ENCODE measurements at places on chromosomes 11 and 22.

DNA sequence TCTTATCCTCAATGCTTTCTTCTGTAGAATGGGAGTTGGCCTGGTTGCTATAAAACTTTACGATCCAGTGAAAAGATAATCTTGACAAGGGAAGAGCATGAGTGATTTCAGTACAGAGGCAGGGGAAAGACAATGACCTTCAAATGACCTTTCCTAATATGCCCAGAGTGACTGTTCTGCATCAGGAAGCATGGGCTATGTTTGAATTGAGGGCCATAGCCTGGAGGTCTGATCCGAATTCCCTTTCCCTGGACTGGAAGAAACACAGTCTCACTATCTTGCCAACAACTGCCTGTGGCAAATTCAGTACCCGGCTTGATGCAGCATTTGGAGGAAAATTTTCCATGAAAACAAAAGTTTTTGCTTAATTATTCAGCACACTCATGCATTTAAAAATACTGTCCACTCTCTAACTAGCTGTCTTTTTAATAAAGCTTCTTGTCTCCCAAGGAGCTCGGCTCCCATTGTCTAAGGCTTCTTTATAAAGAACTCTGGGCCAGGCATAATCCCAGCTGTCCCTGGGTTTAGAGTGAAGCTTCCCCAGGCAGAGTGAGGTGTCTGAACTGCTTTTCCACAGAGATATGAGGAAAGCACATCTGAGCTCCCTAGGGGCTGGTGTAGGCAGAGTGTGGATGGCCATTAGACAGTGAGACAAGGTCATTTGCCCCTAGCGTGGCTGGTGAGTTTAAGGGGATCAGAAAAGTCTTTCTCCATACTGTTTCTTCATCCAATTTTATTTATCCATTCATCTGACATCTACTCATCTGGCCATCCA is 132.7 kb upstream of the CADM1 start:
- no peak for DNase-seq

DNA sequence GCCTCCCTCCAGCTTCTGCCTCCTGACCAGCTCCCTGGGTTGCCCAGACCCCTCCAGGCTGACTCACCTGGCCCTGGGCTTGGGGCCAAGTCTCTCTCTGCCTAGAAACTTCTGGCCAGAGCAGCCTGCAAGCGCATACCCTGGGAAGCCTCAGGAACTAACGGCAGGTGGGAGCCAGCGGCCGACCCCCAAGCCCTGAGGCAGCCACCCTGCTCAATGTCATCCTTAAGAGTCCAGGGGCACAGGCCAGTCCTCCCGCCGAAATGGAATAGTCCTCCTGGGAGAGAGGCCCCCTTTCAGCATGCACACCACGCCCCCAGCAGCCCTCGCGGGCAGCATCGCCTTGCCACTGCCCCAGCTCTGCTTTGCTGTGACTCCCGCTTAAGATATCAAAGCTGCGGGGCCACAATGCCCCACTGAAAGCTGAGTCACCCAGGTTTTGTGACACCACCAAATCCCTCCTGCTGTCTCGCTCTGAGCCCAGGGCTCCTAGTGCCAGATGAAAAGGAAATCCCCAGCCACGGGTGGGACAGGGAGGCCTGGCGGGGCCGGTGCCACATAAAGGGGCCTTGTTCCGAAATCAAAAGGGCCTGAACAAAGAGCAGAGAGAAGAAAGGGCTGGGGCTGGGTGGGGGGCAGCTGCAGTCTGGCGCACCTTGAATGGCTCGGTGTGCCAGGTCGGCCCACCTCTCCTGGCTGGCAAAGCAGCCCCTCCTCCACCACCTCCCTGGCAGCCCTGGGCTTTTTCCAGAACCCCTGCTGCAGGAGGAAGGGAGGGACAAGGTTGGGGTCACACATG is 21.4 kb upstream of the FGF3 start:
- DNase-seq, result no peak

DNA sequence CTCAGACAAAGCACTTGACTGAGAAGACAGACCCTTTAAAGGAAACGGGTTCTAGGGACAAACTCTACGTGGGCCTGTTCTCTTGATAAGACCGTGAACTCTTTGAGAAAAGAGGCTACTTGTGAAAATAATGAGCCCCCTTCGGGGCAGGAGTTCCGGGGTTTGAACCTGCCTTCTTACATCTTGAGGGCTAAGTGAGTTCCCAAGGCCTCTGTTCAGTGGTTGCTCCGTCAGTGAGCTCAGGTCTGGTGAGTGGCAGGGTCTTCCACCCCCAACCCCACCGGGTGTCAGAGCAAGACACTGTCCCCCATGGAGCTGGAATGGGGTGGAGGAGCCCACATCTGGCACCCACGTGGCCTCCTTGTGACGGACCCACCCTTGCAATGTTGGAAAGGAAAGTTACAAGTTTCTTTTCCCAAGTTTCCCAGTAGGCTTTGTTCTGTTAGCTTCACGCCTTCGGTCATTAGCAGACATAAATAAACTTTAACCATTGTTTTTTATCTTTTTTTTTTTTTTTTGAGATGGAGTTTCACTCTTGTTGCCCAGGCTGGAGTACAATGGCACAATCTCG is 6.3 kb upstream of the SAMM50 start:
- no peak for DNase-seq

- no peak for DNase-seq
These were observed 54.2 kb downstream of the IRAG1 start for GRCh38 chr11:10639350-10639749.

- no peak for DNase-seq
These were observed 24.6 kb upstream of the GRAMD4 start for GRCh38 chr22:46595545-46595944.

DNA sequence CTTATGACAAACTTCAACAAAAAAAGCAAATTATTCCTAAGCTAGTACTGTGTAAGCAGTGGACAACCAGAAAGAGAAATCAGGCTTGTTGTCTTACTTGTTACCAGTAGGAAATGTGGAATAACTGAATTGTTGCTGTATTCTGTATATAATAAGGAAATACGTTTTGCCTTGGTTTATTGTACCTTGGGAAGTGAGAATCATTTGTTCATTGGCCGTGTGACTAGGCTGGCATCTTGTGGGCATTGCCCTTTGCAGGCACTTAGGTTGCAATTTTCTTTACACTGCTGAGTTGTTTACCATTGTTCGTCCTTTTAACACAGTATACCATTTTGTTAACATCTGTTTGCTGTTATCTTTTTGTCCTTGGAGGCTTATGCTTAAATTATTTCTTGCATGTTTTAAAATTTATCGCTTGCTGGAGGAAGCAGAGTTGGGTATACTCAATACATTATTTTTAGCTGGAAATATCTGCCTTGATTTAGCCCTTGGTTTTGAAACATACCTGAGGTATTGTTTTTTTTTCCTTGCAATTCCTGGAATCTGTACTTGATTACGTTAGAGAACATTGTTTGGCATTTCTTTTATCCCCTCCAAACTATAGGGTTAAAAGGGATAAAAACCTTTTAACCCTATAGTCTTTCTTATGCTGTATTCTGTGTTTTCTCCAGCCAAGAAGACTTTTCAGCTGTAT is 109.3 kb downstream of the DDX10 start:
- no peak for DNase-seq

GRCh38 chr11:22433094-22433455 is 94.9 kb downstream of the SLC17A6 start:
- DNase-seq, result no peak

DNA sequence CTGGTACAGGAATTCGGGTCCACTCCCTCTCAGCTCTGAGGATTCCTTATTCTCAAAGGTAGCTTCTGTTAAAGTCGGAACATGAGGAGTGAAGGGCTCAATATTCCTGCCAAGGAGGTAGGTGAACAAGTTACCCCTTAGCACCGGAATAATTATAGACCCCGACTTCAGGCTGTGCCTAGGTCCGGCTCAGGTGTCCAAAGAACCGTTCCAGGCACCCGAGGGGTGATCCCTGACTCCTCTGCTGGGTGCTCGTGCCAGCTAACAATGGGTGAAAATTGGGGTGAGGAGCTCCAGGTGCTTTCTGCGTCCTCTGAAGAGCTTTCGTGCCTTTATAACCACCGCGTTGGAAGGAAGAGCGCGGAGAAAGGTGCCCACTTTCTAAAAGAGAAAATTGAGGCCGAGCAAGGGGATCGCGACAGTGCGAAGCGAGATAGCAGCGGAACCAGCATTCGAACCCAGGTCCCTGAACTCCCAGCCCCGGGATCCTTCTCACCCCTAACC is 393 bp downstream of the CYB561A3 start:
- no peak for DNase-seq

DNA sequence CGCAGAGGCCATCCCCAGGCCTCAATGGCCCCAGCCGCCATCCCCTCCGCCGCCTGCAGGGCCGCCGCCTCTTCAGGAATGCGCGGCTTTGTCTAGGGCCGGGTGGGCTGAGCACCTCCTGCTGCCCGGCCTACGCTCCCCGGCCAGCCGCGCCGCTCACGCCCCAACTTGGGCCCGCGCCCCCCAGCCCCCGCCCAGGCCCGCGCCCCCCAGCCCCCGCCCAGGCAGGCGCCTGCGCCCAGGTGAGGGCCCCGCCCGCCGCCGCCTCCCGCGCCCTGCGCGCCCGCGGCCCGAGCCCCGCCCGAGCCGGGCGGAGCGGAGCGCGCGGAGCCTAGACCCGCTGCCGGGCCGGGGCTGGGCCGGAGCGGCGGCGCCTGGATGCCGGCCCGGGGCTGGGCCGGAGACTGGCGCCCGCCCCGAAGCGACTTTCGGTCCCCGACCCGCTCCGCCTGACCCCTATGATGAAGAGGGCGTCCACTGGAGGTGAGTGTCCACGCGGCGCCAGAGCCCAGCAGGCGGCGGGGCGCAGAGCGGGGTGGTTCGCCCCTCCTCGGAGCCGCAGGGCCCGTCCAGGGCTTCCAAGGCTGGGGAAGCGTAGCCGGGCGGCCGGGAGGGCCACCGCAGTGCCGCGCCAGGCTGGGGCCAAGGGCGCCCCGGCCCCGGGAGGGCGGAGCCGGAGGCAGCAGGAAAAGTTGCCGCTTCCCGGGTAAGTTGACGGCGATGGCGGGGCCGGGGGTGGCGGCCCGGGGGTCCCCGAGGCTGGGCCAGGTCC is 34.3 kb upstream of the PRODH start:
- DNase-seq, result no peak

DNA sequence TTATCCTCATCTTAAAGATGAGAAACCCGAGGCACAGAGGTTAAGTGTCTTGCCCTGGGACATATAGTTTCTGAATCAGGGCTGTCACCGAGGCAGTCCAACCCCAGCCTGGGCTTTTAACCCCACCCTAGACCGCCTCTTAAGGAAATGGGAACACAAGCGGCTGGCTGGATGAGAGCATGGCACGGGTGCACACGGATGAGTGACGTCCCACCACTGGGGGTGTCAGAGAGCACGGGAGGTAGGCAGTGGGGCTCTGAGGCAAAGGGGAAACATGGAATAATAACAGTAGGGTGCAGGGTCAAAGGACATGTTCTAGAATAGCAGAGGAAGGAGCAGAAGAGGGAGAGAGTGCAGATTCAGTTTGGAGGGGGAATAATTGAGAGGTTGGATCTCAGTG is 22.3 kb downstream of the PPFIBP2 start:
- DNase-seq, result no peak

- DNase-seq, result no peak
These were observed 11.5 kb upstream of the TRIM68 start for GRCh38 chr11:4619514-4619913.

DNA sequence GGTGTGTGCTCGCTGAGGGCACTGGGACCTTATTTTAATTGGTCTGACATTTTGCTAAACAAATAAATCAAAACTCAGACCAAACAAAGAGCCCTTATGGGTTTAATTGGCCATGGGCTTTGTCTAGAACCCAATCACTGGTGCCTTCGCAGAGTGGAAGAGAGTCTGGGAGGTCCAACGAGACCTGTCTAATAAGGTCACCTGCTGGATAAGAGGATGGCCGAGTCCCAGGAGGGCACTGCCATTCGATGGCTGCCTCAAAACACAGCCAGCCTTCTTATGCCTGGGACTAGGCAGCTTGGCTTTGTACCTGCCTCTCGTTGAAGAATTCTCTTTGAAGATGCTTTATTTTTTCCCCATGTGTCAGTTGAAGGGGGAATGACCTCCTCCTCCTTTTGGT is 171.1 kb downstream of the CEP164 start:
- no peak for DNase-seq

DNA sequence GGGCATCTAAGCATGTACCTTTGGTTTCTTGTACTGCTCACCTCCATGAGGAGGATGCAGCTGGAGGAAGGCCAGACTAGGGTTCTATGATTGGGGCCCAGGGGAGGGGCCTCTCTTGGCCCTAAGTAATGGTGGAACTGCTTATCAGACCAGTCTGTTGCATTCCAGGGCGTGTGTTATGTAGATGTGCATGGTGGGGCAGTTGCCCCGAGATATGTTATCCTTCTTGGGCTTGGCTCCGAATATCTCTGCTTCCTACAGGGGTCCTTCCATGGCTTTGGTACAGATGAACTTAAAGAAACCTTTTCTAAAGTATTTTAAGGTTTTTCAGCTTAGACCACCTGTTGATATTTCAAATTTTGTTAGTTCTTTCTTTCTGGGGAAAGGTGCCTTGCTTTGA is 126.0 kb downstream of the SWAP70 start:
- DNase-seq, result no peak

GRCh38 chr11:80868831-80869230 is 1428.0 kb upstream of the TENM4 start:
- DNase-seq, result no peak

DNA sequence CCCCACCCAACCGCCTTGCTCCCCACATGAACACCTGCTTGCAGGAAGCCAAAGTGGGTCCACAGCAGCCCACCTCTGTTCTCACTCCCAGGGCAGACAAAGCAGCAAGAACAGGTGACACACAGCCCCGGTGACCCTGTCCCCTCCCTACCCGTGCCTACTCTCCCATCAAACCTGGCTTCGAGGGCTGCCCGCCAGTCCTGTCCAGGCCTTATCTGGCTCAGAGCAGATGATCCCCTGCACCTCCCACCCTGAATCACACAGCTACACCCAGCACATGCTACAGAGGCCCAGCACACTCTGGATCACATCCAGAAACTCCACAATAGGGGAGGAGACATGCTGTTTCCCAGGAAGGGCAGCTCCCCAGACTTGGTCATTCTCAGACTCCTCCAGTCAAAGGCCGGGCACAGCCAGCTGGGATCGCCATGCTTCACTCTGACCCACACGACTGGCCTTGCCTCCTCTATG is 6.2 kb upstream of the RGL4 start:
- no peak for DNase-seq

- no peak for DNase-seq
These were observed 3.0 kb upstream of the INPPL1 start for GRCh38 chr11:72221386-72222075.

DNA sequence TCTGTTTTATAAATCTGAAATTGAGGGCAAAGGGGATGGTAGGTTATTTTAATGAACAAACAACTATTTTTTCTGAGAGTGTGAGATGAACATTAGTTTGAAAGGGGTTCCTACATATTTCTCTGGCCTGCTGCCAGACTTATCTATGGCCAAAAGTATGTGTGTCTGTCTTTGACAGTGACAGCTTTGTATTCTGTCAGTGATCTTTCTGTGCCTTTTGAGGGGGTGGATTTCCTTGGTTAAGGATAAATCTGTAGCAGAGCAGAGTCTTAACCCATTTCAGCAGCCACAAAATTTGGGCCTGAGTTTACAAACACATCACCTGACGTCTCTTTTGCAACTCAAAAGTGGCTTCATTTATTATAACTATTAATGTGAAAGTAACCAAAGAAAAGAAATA is 30.9 kb downstream of the ZFTA start:
- DNase-seq, result no peak
